ENCODE measurements at places on chromosomes 5 and 9. TPM values are rescaled to one million over a fixed set of nuclear protein-coding genes. Genes with fewer than 3 reads are reported as not detected.

DNA sequence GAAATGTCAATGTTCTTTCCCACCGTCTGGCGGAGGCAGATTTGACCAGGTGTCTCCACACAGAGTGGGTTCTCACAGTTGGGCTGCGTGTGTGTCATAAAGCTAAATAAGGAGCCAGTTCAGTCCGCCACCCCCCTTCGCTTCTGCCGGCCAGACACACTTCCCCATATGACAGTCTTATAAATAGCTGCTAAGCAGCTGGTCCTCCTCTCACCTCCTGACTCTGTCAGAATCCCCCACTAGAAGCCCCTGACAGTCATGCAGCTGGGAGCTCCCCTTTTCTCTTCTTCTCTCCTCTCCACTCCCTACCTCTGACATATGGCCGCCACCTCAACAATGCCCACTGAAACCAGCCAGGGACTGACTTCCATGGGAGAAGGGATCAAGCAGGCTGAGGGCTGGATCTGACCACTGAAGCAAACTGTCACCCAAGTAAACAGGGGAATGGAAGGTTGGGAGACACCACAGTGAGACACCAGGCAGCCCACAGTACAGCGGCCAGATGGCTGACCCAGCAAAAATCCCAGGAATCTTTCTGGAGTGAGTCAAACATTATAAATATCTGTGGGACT is 141.9 kb upstream of the EFNA5 start:
- no peak overlapping the region for H3K4me3 ChIP-seq
- no peaks in the 10 kb centered on the region for H3K27me3 ChIP-seq
- H3K36me3 ChIP-seq, result no peaks in the 10 kb centered on the region
- DNase-seq, result no peak
- H3K4me1 ChIP-seq, result peaks cover 18% of the 10 kb centered on the region

The UBE2QL1 gene
- 2.5 TPM for total RNA-seq

The C7 gene
- total RNA-seq, result 6.1 TPM

The ADGRD2 gene
- total RNA-seq, result not detected

DNA sequence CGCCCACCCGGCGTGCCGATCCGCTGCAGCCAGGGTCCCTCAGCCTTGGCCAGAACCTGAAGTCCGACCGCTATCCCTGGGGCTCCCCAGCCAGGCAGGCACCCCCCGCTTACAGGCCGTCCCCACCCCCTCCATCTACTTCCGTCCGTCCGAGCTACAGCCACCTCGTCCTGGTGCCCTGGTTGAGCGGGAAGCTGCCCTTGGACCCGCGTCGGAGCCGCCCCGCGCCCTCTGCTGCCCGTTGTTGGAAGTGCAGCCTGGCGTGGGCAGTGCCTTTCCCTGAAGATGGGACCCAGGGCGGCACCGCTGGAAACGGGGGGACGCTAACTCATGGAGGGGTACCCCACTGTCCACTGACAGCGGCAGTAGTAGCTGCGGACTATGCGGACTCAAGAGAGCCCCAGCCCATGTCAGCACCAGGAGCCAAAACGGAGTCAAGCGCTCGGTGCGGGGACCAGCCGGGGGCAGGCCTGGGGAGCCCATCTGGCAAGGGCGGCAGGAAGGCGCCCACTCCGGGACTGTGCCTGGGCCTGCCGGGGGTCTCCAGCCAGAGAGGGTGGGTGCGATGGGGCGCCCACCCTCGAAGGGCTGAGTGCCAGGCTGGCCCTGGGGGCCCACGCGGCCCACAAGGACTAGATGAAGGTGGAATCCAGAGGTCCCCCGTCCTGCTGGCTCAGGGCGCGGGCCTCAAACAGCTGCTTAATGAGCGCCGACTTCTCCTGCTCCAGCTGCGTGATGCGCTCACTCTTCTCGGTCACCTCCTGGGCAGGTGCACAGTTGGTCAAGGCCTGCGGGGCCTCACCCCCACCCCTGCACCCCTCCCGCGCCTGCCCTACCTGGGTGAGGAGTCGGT is 6.1 kb downstream of the SAPCD2 start:
- no peak overlapping the region for H3K4me3 ChIP-seq
- no peak overlapping the region for H3K27ac ChIP-seq
- H3K27me3 ChIP-seq, result peaks cover 7% of the 10 kb centered on the region
- peaks cover 3% of the 10 kb centered on the region for H3K4me1 ChIP-seq
- DNase-seq, result peak; percentile 65

DNA sequence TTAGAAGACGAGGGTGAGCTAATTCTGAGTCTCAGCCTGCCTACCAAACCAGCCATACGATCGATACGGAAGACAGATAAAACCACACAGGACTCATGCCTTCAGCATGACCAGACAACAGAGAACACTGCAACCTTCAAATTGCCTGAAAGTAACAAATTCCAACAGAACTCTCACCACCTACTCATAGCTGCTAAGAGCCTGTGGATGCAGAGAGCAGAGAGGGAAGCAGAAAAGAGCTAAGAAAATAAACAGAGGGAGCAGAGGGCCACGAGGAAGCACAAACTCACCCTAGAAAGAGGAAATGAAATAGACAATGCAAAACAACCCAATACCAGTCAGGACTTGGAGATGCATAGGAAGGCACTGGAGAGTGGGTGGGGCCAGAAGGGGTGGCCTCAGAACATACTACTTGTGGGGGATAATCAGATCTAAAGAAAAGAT is 86.7 kb upstream of the TAS2R1 start:
- DNase-seq, result no peak
- no peaks in the 10 kb centered on the region for H3K36me3 ChIP-seq
- no peak overlapping the region for H3K4me3 ChIP-seq
- H3K27ac ChIP-seq, result no peak overlapping the region

- no peaks in the 10 kb centered on the region for H3K36me3 ChIP-seq
- no peak overlapping the region for H3K4me3 ChIP-seq
- H3K27me3 ChIP-seq, result no peaks in the 10 kb centered on the region
Observed at GRCh38 chr9:133140606-133141005, 19.6 kb upstream of the RALGDS start.

The SLC27A6 gene
- total RNA-seq, result 2.1 TPM

GRCh38 chr9:132201780-132202703 is 40.2 kb downstream of the NTNG2 start:
- no peak overlapping the region for H3K27ac ChIP-seq
- H3K4me3 ChIP-seq, result no peak overlapping the region
- no peak for DNase-seq
- H3K36me3 ChIP-seq, result no peaks in the 10 kb centered on the region

The FOXI1 gene
- not detected for total RNA-seq

The TAF1L gene
- total RNA-seq, result not detected

DNA sequence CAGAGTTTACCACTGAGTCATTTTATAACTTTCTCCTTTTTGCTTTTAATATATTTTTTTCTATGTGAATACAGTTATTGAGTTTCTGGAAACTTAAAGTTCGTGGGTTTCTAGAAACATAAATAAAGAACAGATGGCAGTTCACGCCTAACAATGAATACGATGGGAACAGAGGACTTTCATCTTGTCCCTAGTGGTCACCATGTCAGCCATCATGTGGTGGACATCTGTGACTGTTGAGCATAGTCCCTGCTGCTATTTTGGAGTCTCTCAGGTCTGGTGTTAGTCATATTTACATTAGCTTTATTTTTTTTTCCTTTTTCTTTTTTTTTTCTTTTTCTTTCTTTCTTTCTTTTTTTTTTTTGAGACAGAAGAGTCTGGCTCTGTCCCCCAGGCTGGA is 85.3 kb downstream of the XRCC4 start:
- DNase-seq, result no peak
- no peaks in the 10 kb centered on the region for H3K36me3 ChIP-seq
- no peak overlapping the region for H3K27ac ChIP-seq
- no peaks in the 10 kb centered on the region for H3K4me1 ChIP-seq
- no peak overlapping the region for H3K4me3 ChIP-seq

DNA sequence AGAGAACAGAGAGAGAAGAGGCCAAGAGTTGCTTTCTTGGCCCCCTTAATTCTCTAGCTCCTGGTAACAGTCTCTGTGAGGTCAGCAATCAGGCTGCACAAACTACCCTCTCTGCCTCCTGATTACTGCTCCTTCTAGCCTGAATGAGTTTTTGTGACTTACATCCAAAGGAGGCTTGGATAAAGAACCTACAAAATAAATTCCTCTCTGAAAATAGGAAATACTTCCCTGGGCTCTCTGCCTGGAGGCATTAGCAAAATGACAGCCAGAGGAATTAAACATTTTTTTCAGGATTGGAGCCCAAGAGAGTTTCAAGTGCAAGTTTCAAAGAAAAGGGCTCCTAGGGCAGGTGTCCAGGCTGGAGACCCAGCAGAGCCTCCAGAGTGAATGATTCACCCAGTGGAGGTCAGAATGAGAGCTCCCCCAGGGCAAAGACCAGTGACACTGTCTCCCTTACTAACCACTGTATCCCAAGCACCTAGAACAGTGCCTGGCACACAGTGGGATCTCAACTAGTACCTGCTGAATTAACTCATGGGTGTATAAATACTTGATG is 162.5 kb downstream of the SPOCK1 start:
- no peak overlapping the region for H3K27ac ChIP-seq
- H3K4me3 ChIP-seq, result no peak overlapping the region
- H3K36me3 ChIP-seq, result no peaks in the 10 kb centered on the region
- no peak for DNase-seq

The ZFP2 gene
- total RNA-seq, result 4.9 TPM

- DNase-seq, result no peak
- no peaks in the 10 kb centered on the region for H3K4me1 ChIP-seq
- H3K27me3 ChIP-seq, result peaks cover 33% of the 10 kb centered on the region
- no peaks in the 10 kb centered on the region for H3K36me3 ChIP-seq
- H3K27ac ChIP-seq, result no peak overlapping the region
Observed at GRCh38 chr5:1304033-1304432, 9.2 kb upstream of the TERT start.

The PCDHGB6 gene
- total RNA-seq, result 23.1 TPM

The MELK gene
- total RNA-seq, result 24.0 TPM

GRCh38 chr9:36149197-36149596 is 12.7 kb downstream of the GLIPR2 start:
- no peak for DNase-seq
- H3K4me3 ChIP-seq, result no peak overlapping the region
- H3K27me3 ChIP-seq, result no peaks in the 10 kb centered on the region
- H3K36me3 ChIP-seq, result peaks cover 11% of the 10 kb centered on the region

DNA sequence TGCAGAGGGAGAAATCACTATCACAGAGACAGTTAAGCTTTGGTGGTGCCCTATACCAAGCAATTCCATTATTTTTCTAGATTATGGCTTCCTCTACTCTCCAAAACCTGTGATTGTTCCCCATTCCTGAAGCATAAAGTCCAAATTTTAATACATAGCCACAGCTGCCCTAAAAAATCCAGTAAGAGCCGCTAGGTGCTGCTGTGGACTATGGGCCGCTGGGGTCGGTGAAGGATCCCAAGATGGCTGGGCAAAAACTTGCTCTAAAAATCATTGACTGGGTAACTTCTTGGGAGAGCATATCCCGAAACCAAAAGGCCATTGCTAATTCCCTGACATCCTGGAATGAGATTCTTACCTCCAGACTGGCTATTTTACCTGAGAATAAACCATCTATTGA is 245.3 kb downstream of the NFIB start:
- no peaks in the 10 kb centered on the region for H3K27me3 ChIP-seq
- DNase-seq, result no peak
- no peak overlapping the region for H3K4me3 ChIP-seq
- no peaks in the 10 kb centered on the region for H3K4me1 ChIP-seq
- H3K27ac ChIP-seq, result no peak overlapping the region
- no peaks in the 10 kb centered on the region for H3K36me3 ChIP-seq

GRCh38 chr5:132202711-132203463 is 24.8 kb downstream of the P4HA2 start:
- H3K4me1 ChIP-seq, result peaks cover 18% of the 10 kb centered on the region
- no peak overlapping the region for H3K4me3 ChIP-seq
- peak overlapping the region; percentile 79 for H3K27ac ChIP-seq
- no peak for DNase-seq
- no peaks in the 10 kb centered on the region for H3K27me3 ChIP-seq

DNA sequence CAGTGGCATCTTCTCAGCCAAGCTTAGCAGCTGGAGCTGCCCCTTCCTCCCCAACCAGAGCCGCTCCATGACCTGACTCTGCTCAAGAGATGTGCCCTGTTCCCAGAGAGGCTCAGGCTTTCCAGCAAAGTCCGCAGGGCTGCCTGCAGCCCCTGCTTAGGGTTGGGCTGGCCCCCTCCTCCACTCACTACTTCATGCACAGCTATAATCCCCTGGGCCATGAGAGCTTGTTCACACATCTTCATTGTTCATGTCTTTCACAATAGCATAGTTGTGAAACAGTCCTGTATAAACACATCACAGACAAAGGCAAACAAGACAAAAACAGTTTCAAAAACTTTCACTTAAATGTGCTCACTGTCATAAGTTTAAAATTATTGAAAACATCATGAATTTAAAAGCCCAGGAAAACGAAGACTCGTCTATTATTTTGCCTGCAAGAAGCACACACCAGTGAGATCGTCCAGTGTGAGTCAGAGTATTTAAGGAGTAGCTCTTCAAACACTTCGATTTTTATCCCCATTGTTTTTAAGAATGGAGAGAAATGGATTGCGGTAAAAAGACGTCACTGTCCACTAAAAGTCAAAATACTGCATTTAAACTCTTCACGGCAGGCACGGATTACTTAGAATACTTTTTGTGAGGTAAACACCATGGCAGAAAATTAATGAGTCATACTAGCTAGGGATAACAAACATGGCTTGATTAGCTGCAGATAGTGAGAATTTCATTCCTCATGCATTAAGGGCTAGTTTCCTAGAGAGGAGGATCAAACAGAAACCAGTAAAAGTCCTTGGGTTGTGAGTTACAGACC is 40.7 kb upstream of the S1PR3 start:
- H3K4me3 ChIP-seq, result no peak overlapping the region
- H3K27ac ChIP-seq, result no peak overlapping the region
- no peaks in the 10 kb centered on the region for H3K36me3 ChIP-seq

The ZNF462 gene
- 102 TPM for total RNA-seq

DNA sequence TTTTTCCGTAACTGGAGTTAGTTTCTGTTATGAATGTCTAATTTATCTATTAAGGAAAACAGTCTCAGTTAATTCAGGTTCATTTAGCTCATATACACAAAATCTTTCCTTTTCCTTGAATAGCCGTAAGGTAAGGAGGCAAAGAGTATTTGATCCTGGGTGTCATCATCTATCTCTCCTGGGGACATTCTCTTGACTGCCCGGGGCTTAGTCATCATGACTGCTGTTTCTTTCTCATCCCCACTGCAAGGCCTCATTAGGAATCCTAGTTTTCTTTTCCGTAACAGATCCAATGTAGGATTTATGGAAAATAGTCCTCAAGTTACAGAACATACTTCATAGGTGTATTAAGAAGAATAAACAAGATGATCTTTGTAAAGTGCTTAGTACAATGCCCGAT is 134.9 kb upstream of the CHD1 start:
- H3K27ac ChIP-seq, result no peak overlapping the region
- H3K4me3 ChIP-seq, result no peak overlapping the region
- no peaks in the 10 kb centered on the region for H3K36me3 ChIP-seq
- DNase-seq, result no peak

- H3K4me1 ChIP-seq, result peaks cover 7% of the 10 kb centered on the region
- H3K27me3 ChIP-seq, result peaks cover 4% of the 10 kb centered on the region
- DNase-seq, result no peak
Observed at GRCh38 chr5:79567926-79568549, 44.2 kb upstream of the TENT2 start.

DNA sequence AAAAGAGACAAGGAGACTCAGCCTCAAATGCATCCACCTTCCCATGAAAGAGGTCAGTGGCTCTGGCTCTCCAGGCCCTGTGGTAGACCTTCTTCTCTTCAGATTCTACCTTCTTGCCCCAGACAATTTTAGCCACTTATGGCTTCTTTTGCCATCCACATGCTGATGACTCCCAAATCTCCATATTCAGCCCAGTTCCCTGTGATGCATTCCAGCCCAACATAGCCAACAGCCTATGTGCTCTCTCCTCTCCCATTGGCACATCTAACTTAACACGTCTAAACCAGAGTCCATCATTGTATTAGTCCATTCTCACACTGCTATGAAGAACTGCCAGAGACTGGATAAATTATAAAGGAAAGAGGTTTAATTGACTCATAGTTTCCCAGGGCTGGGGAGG is 108.8 kb downstream of the FSTL4 start:
- no peak overlapping the region for H3K4me3 ChIP-seq
- H3K27me3 ChIP-seq, result peaks cover 38% of the 10 kb centered on the region
- no peak for DNase-seq
- H3K36me3 ChIP-seq, result no peaks in the 10 kb centered on the region
- H3K27ac ChIP-seq, result no peak overlapping the region

All from progenitor cell of endocrine pancreas (in vitro differentiated cells).